ENCODE measurements at places on chromosomes 1 and 21.

GRCh38 chr1:21869620-21870121, 57.6 kb downstream of the LDLRAD2 start:
- no peak for DNase-seq

GRCh38 chr1:59742526-59742925, 72.2 kb upstream of the HOOK1 start:
- DNase-seq = no peak

DNA sequence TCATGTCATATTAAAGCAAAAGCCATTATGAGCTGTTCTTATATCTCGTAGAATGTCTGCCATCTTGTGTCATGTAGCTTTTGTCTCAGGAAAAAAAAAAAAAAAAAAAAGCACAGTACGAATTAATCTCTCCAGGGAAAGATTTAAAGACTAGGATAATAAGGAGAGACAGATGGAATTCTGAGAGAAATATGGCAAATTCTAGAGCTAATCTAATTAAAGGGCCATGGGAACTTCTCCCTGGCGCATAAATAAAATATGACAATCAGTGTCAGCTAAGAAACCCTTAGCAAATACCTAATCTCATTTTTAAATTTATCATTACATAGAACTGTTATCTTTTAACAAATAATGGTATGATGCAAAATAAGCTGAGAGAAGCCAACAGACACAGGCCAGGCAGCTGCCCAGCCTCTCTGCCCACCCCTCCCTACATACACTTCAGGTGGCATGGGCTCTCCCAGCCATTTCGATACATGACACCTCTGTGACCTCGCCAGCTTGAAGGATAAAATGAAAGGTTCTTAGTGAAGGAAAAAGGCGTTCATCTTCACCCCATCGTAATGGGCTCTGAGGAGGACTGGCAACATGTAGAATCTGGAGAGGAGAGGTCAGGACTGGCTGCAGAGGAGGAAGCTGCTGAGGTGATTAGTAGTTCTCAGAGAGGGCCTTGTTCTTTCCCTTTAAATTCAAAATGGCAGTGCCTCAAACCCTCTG, 39.8 kb downstream of the DISC1 start:
- no peak for DNase-seq

GRCh38 chr1:20497506-20497905, 10.4 kb downstream of the MUL1 start:
- no peak for DNase-seq

DNA sequence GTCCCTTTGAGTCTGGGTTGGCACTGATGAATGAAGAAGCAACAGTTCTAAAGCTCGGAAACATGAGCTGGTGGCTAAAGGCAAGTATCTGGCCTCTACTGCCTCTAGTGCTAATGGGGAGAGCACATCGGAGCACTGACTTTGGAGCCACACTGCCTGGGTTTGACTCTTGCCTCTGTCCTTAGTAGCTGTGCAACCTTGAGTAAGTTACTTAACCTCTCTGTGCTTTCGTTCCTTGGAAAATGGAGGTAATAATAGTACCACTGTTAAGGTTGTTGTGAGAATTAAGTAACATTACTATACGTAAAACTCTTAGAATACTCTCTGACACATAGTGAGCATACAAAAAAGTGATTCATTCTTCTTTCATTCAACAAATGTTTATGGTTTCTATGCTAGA, 211.2 kb downstream of the ATG4C start:
- no peak for DNase-seq

DNA sequence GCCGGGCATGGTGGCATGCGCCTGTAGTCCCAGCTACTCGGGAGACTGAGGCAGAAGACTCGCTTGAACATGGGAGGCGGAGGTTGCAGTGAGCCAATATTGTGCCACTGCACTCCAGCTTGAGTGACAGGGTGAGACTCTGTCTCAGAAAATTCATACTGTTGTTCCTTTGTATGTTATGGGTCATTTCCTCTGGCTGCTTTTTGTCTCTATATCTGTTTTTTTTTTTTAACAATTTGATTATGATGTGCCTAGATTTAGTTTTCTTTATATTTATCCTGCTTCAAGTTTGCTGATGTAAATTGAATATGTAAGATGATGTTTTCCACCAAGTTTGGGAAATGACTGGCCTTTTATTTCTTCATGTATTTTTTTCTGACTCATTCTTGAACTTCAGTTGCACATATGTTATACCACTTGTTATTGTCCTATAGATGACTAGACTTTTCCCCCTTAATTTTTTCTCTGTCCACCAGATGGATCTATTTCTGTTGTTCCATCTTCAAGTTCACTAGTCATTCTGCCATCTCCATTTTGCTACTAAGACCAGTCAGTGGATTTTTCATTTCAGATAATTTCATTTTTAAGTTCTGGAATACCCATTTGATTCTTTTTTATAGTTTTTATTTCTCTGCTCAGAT, 173.5 kb downstream of the GALNT2 start:
- no peak for DNase-seq

GRCh38 chr1:145708063-145708462, 895 bp upstream of the PDZK1 start:
- DNase-seq = no peak

Measured in cerebellar nuclear complex (tissue), 1 donor.